Caco-2 (cell line): ENCODE measurements at places on chromosomes 12 and 14. TPM values are rescaled to one million over a fixed set of nuclear protein-coding genes. Genes with fewer than 3 reads are reported as not detected.
A peak's percentile ranks its signal among the peaks of the same experiment; 100 is the strongest.

DNA sequence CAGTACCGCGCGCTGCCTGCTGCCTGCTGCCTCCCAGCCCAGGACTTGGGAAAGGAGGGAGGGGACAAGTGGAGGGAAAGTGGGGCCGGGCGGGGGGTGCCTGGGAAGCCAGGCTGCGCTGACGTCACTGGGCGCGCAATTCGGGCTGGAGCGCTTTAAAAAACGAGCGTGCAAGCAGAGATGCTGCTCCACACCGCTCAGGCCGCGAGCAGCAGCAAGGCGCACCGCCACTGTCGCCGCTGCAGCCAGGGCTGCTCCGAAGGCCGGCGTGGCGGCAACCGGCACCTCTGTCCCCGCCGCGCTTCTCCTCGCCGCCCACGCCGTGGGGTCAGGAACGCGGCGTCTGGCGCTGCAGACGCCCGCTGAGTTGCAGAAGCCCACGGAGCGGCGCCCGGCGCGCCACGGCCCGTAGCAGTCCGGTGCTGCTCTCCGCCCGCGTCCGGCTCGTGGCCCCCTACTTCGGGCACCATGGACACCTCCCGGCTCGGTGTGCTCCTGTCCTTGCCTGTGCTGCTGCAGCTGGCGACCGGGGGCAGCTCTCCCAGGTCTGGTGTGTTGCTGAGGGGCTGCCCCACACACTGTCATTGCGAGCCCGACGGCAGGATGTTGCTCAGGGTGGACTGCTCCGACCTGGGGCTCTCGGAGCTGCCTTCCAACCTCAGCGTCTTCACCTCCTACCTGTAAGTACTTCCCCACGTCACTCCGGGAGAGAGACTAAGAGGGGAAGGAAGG lies at the start of gene LGR5:
TSS of gene LGR5 (plus strand) at position 186 of the 732 bp plus-strand sequence. CDS start at position 469, 283 bp downstream.
- H3K4me3 ChIP-seq, result peak within 1 kb of the TSS; percentile 61
- H3K4me1 ChIP-seq, result peaks cover 3% of the 10 kb centered on the region; the same call in 1 of the 2 replicates
- H3K27ac ChIP-seq, result peak within 1 kb of the TSS; percentile 40
- peak; percentile 86 for DNase-seq
- no peaks in the 10 kb centered on the region for H3K36me3 ChIP-seq

GRCh38 chr14:72155379-72155993 lies 223.3 kb downstream of the RGS6 start:
- no peak overlapping the region for H3K4me3 ChIP-seq
- H3K27me3 ChIP-seq, result no peaks in the 10 kb centered on the region
- no peaks in the 10 kb centered on the region for H3K4me1 ChIP-seq
- DNase-seq, result no peak
- no peak overlapping the region for H3K27ac ChIP-seq

DNA sequence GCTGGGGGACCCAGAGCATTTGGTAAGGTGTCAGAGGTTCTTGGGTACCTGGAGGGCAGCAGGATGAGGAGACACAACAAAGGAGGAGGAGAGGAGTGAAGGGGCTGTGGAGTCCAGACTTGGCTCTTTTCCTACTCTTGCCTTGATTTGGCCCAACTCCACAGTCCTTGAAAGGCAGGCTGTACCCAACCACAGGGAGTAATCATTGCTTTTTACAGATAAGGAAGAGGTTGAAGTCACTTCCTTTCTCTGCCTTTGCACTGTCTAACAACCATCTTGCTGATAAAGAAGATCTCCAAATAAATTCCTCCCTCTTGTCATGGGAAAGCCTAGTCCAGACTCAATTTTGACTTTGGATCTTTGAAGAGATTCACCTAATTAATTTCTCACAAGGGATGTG lies 226.8 kb upstream of the HMGA2 start:
- no peak for DNase-seq
- no peak overlapping the region for H3K4me3 ChIP-seq
- H3K27me3 ChIP-seq, result no peaks in the 10 kb centered on the region
- H3K27ac ChIP-seq, result no peak overlapping the region
- no peaks in the 10 kb centered on the region for H3K36me3 ChIP-seq
- no peaks in the 10 kb centered on the region for H3K4me1 ChIP-seq

DNA sequence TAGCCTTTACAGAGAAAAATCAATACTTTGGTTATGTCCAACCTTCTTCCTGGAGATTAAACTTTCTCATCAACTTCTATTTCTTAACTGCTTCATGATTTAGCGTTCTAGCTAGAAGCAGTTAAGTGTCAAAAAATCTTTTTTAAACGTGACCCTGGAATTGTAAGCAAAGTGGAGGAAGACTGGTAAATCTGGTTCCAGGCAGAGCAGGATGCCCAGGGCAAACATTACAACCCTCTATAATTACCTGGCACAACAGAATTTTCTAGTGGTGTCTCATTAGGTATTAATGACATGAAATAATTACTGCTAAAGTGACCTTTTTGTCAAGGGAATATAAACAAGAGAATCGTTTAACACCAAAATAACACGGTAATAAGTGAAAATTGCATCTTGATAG lies 320.8 kb downstream of the MED13L start:
- H3K4me3 ChIP-seq, result no peak overlapping the region
- no peaks in the 10 kb centered on the region for H3K27me3 ChIP-seq
- peaks cover 14% of the 10 kb centered on the region for H3K4me1 ChIP-seq
- H3K36me3 ChIP-seq, result peaks cover 4% of the 10 kb centered on the region
- no peak for DNase-seq

DNA sequence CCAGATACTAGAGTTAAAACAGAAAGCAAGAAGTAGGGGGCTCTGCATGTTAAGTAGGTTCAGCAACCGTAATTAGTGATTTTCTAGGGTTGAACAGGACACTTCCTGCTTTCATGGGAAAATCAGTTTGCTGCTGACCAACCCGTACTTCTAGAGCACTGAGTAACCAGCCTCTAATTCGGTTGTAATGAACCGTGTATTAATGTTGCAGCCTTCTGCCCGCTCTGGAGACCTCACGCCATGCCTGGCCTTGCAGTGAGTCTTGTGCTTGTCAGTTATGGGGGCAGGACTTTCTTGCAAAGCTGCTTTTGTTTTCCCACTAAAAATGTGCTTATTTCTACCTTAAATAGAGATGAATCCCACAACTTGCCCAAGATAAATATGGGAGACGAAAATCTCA lies 89.6 kb downstream of the TMEM132C start:
- H3K4me1 ChIP-seq, result no peaks in the 10 kb centered on the region
- no peaks in the 10 kb centered on the region for H3K36me3 ChIP-seq
- H3K4me3 ChIP-seq, result no peak overlapping the region

DNA sequence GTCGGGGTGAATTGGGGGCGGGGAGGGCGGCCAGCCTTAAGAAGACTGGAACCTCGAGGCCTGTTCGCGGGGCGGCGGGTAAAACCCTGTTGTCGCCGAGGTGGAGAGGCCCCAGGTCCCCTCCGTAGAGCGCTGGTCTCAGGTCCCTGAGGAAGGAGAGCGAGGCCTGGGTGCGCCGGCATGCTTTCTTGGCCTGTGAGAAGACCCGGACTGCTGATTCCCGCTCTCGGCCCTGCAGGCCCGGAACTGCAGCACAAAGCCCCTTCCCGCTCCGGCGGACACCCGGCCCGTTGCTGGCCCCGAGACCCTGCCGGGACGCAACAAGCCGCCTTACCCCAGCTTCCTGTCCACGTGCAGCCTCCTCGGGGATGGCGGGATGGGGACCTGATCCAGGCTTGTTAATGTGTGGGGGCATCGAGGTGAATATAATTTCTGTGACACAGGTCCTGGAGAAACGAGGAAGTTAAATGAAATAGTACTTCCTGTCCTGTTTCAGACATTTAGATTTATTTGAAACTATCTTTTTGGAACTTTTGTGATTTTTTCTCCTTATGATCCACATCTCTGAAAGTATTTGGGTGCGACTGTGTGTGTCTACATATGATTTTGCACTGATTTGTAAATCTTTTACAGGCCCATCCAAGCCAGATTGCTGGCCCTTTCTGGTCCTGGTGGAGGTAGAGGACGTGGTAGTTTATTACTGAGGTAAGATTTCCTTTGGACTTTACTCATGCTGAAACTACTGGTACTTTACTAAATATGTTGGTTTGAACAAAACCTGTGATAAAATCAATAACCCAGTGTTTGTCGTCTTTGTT lies 600 bp downstream of the PNN start:
- 0 out of 2 replicates have a peak, but pooled peaks cover 8% of the 10 kb centered on the region for H3K4me1 ChIP-seq
- no peaks in the 10 kb centered on the region for H3K27me3 ChIP-seq
- peak overlapping the region; percentile 58 for H3K4me3 ChIP-seq
- DNase-seq, result peak; percentile 53

- H3K27me3 ChIP-seq, result no peaks in the 10 kb centered on the region
- peaks cover 2% of the 10 kb centered on the region; the same call in 1 of the 2 replicates for H3K36me3 ChIP-seq
- DNase-seq, result peak; percentile 85
- peak within 1 kb of the TSS; percentile 91 for H3K4me3 ChIP-seq
Observed at GRCh38 chr12:6927379-6928021, at the start of gene ATN1. Gene ATN1 (plus strand): TSS chr12:6927959. CDS start chr12:6934002, 6,043 bp downstream.

DNA sequence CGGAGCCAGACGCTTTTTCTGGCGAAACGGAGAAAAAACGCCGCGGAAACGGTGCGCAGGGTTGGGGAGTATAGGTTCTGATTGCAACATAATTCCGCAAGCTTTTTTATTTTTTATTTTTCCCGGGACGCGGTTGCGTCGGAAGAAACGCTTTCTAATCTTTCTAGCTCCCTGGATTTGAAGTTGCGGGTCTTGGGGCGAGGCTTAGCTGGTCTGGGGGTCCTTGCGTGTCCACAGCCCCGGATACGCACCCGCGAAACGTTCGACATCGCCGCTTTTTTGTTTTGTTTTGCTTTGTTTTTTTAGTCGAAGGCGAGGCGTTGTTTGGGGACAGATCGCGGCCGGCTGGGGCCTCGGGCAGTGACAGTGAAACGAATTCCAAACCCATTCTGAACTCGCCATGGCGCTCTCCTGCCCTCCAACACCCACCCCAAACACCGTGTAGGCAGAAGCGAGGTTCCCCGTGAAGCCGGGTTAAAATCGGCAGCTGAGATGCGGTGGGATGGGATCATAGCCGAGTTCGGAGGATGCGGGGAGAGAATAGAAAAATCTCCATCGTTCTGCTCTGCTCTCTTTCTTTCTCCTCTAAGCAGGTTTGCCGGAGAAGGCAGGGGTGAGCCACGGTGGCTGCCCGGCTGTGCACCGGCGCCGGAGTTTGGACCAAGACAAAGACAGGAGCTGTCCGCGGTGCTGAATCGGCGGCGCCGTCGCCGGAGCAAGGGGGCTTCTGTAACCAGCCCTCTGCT lies 8.1 kb upstream of the LHX5 start:
- DNase-seq, result peak; percentile 62
- no peak overlapping the region for H3K4me3 ChIP-seq
- H3K36me3 ChIP-seq, result no peaks in the 10 kb centered on the region
- H3K27ac ChIP-seq, result no peak overlapping the region
- no peaks in the 10 kb centered on the region for H3K4me1 ChIP-seq

GRCh38 chr12:9710584-9711375 lies 22.1 kb downstream of the CLECL1 start:
- H3K27me3 ChIP-seq, result no peaks in the 10 kb centered on the region
- no peaks in the 10 kb centered on the region for H3K36me3 ChIP-seq
- no peak for DNase-seq
- peaks cover 4% of the 10 kb centered on the region for H3K4me1 ChIP-seq

DNA sequence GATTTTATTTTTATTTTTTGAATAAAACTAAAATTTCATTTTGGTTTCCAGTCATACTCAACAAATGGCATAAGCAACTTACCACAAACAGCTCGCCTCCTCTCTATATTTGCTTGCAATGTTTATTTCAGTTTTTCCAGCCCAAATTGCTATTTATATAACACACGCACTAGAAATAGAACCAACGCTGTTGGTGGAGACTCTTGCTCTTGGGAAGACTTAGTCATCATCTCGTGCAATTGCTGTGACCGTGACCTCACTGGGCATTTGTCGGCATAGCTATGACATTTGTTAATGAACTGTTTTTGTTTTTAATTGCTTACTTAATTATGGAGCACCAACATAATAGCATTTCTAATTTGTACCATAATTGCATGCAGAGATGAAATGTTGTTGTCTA lies 153.1 kb upstream of the OTX2 start:
- no peak overlapping the region for H3K27ac ChIP-seq
- no peak for DNase-seq
- H3K36me3 ChIP-seq, result no peaks in the 10 kb centered on the region
- H3K4me3 ChIP-seq, result no peak overlapping the region
- H3K4me1 ChIP-seq, result no peaks in the 10 kb centered on the region

DNA sequence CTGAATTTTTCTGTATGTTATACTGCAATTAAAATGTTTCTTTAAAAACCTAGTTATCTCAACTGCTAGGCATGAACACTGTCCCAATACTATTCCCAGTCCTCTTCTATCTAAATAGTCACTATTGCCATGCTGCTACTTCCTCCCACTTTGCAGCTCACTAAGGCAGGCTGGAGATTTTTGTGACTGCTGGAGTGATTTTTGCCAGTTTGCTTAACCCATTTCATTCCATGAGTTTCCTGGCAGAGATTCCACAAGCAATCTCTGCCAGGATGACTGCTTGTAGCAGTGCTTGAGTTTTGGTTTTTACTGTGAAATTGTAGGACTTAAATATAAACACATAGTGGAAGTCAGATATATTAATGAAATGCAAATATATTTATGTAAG lies 80.8 kb downstream of the BHLHE41 start:
- no peaks in the 10 kb centered on the region for H3K36me3 ChIP-seq
- DNase-seq, result no peak
- H3K4me1 ChIP-seq, result peaks cover 28% of the 10 kb centered on the region
- H3K27me3 ChIP-seq, result no peaks in the 10 kb centered on the region
- H3K27ac ChIP-seq, result no peak overlapping the region

Gene GLIPR1L2
- not detected in 2 replicates for total RNA-seq

Gene PSMD9
- total RNA-seq, result 53.0 and 63.3 TPM in 2 replicates

Gene SPATA7
- total RNA-seq, result 8.2 and 8.7 TPM in 2 replicates

Gene RNASE1
- 1.2 and 1.5 TPM in 2 replicates for total RNA-seq
